ENCODE measurements at places on chromosomes 3 and 15. TPM values are rescaled to one million over a fixed set of nuclear protein-coding genes. Genes with fewer than 3 reads are reported as not detected.

DNA sequence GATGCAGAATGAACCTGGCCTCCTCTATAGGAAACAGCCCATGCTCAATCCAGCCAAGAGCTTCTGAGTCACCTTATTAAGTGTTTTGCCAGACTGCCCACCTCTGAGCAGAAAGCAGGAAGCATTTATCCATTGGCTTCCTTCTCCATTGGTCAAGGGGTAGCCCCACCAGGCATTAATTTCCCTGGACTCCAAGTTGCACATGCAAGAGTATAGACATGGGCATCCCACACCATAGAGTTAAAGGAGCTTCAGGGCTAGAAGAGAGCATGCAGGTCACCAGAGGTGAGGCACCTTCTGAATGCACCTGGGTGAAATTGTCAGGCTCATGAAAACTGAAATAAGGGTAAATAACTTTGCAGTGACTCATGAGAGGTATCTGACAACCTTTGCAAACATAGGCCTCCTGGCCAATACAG is 230.8 kb upstream of the STAC start:
- DNase-seq, result peak; percentile 66

- peak; percentile 85 for DNase-seq
These were observed 4.0 kb downstream of the NPTN start for GRCh38 chr15:73628976-73629797.

DNA sequence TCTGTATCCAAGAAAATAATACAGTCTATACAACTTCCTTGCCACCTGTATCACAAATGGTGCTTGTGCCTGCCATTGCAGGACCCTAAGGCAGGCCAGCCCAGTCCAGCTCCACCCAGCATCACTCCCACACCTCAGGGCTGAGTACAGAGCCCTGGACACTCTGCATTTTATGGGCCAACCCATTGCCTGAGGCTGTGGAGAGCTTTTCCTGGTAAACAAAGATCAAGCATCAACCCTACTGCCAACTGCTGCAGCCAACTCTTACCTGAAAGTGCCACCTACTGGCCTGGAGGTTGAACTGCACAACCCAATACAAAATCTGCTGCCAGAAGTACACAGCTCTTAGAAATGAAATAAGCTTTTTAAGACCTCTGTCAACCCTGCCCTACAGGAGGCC is 1082.2 kb downstream of the NAALADL2 start:
- peak; percentile 13 for DNase-seq

GRCh38 chr3:31573036-31573779 is 40.5 kb downstream of the STT3B start:
- DNase-seq, result no peak

DNA sequence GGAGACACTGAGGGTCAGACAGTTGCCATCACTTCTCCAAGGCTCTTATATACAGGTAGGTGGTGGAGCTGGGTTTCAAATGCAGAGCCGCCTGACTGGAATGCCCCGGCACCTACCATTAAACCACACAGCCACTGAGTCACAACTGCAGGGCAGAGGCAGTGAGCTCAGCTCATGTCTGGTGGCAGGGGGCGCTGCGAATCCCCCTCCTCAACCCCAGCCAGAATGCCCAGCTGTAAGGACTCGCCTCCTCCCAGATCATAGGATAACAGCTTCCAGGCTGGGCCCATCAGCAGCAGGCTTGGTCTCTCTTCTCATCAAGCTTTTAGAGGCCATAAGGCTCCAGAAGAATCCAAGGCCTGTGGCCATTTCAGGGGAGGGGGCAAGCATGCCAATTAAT is 26.4 kb downstream of the ADCY5 start:
- DNase-seq, result no peak

GRCh38 chr3:20376665-20377217 is 190.7 kb upstream of the SGO1 start:
- DNase-seq, result no peak

- no peak for DNase-seq
These were observed 8.2 kb upstream of the GANC start for GRCh38 chr15:42264795-42265194.

DNA sequence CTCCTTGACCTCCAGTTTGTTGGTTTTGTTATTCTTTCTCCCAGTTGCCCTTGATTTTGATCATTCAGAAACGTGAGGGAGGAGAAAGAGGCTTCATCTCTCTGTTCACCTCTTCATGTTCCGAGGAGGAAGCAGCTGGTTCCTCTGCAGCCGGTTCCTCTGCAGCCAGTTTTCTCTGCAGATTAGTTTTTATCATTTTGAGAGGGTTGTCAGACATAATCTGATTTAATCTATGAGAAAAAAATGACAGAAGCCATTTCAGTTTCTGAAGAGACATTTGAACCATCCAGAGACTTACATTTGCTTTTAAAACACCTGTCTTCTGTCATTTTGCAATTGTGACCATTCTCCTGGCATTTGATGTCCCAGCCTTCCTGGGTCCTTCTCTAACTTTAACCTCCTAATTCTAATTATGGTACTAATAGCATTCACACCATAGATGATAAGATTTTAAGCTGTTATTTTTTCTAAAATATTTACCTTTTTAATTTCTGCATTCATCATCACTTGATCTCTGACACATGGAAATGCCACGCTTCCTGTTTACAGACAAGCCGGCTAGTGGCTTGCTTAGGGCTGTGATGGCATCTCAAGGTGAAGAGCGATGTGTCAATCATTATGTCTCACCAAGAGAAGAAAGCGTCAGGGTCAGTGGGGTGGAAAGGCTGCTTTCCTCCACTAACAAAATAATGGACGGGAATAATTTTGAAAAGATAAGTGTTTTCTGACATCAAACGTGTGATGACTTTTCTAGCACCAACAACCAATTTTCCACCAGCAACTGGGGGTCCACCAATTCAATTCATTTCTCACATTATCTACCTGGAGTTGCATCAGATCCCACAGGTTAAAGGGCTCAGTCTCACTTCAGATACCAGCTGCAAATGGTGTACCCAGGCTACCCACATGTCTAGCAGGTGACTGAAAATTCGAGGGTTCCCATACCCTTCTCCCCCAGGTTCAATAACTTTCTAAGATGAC is 76.4 kb downstream of the CHRNA7 start:
- DNase-seq, result no peak

DNA sequence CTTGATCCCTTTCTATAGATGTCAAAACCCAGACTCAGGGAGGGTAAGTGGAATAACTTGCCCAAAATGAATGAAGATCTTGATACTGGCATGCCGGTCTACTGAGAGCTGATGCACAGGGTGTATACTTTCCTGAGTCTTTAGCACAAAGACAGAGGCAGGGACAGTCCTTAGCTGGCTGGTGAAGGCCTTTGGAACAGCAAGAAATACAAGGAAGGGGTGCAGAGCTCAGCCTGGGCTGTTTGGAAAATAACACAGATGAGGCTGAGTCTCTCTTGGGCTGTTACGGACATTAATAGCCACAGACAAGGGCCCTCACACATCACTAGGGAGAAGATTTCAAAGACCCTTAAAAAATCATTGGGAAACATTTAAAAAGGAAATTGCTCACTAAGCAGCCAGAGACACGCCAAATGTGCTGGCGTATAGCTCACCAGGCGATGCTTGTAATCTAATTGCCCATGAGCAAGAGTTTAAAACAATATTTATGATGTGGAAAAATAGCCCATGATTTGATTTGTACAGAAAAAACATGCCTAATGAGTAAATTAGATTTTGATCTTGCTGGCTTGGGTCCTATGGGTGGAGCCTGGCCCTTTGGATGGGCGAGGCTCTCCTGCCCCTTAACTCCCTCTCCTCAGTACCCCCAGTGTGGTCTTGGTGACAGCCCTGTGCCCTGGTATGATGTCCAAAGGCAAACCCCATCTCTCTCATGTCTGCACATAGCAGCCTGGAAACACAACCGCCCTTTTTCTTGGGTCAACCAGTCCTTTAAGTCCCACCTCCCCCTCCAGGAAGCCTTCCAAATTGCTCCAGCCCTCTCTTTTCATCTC is 81.8 kb upstream of the MRPS22 start:
- DNase-seq, result no peak

Gene RPL32
- 2,954 TPM for total RNA-seq

Gene RARB
- total RNA-seq, result 0.26 TPM

Gene CYB561D2
- 22.1 TPM for total RNA-seq
